GM04503 (cell line): ENCODE measurements at places on chromosomes 1 and 21.

DNA sequence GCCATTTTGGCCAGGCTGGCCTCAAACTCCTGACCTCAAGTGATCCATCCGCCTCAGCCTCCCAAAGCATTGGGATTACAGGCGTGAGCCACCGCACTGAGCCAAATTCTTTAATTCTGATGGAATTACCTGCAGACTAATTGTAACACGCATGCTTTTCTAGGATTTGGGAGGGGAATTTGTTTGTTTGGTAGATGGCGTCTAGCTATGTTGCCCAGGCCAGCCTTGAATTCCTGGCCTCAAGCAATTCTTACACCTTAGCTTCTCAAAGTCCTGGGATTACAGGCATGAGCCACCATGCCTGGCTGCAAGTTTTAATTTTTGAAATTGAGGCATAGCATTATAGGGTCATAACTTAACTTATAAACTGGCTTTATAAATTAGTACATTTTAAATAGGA is 18.6 kb downstream of the RTCA start:
- no peak for DNase-seq

DNA sequence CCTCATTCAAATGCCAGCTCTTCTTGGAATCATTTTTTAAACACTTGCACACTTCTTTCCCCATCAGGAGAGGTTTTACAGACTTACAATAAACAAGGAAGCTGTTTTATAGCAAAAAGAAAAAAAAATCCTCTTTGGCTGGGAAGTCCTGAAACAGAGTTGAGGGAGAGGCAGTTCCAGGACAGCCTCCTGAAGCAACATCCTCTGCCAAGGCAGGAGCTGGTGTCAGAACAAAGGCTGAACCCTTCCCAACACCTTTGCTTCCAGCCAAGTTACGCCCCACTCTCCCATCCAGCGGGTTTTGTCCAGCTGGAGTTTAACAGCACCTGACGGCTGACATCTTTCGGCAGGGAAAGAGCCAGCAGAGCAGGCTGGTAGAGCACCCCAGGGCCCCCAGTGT is 287.8 kb downstream of the RRAGC start:
- no peak for DNase-seq

- DNase-seq: no peak
These were observed 324.1 kb upstream of the ADAMTS5 start for GRCh38 chr21:27291006-27291405.

GRCh38 chr1:36442337-36442736 is 7.9 kb downstream of the OSCP1 start:
- DNase-seq: no peak

DNA sequence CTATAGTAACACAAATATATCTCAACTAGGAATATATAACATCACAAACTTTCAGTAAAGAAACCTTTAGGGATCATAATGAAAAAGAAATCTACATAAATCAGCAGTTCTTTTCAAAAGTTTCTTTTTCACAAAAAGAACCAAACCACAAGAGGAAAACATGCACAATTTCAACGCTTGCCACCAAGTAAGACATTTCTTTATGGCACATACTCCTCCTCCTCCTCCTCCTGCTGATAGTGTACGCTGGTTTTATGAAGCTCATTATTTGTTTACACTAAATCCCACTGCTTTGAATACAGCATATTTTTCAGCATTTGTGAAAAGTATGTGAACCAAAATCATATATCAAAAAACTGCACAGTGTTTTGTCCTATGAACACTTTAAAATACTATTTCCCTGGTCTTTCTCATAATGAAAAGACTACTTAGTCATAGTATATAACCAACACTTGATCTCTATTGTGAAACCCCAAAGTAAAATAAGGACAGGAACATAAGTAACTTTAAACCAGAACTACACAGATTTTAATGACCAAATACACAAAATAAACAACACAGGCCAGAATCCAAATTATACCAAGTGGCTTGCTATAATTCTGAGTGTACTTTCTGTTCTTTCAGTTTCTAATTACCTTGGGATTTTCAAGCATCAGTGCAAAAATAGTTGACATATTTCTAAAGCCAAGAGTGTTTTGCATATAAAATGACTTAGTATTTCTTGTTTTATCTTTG is 184.2 kb downstream of the EIF4G3 start:
- DNase-seq: no peak

- no peak for DNase-seq
These were observed 727.8 kb upstream of the ADAMTS5 start for GRCh38 chr21:27694667-27695066.

GRCh38 chr1:230352537-230352936 is 73.6 kb downstream of the PGBD5 start:
- DNase-seq: no peak

GRCh38 chr1:207826557-207827487 is 75.0 kb downstream of the CD46 start:
- no peak for DNase-seq

DNA sequence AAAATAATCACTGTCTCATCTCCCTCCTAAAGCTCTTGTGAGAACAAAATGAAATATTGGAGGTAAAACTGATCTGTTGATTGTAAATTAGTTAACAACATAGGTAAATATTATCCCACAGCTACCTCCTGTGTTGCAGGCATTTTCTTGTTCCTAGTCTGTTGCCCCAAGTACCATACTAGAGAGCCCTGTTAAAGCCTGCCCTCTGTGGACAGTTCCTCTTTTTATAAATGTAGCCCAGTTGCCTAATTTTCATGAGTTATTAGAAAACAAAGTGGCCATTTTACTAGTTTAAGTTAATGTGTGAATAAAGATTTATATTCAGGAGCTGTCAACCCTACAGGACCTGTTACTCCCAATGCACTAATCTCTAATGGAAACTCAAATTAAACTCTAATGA is 180.0 kb upstream of the KCND3 start:
- DNase-seq: no peak

DNA sequence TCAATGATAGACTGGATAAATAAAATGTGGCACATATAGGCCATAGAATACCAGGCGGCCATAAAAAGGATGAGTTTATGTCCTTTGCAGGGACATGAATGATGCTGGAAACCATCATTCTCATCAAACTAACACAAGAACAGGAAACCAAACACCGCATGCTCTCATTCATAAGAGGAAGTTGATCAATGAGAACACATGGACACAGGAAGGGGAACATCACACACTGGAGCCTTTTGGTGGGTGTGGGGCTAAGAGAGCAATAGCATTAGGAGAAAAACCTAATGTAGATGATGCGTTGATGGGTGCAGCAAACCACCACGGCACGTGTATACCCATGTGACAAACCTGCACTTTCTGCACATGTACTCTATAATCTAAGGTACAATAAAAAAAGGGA is 883.4 kb upstream of the PRMT6 start:
- DNase-seq: no peak

DNA sequence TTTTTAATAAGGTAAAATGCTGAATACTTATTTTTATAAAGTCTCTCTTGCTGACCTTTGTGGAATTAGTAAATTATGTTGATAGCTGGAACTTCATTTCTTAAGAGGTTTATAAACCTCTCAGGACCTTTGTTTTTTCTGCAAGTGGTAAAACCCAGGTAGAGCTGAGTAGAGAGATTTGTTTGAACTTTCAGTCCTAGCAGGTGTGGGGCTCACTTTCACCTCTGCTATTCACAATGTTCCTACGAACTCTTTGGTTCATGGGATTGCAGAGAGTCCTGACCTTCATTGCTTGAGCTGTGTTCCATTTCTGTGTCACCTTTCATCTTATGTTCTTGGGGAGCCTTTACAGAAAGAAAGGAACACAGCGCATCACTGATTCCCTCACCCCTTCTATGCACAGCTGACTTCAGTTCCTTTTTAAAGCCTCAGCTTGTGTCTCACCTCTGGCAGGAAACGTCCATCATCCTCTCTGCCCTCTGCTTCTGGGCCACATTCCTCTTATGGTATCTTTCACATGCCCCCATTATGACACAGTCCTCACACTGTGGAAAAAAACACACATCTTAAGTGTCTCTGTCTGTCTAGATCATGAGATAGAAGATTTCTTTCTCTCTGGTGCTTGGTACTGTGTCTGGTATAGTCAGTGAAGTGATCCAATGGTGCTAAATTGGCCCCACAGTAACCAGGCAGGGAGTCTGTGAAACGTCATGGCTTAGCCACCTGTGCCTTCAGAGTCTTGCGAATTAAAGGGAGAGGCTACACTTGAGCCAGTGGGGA is 262.5 kb upstream of the B3GALT2 start:
- DNase-seq: no peak

DNA sequence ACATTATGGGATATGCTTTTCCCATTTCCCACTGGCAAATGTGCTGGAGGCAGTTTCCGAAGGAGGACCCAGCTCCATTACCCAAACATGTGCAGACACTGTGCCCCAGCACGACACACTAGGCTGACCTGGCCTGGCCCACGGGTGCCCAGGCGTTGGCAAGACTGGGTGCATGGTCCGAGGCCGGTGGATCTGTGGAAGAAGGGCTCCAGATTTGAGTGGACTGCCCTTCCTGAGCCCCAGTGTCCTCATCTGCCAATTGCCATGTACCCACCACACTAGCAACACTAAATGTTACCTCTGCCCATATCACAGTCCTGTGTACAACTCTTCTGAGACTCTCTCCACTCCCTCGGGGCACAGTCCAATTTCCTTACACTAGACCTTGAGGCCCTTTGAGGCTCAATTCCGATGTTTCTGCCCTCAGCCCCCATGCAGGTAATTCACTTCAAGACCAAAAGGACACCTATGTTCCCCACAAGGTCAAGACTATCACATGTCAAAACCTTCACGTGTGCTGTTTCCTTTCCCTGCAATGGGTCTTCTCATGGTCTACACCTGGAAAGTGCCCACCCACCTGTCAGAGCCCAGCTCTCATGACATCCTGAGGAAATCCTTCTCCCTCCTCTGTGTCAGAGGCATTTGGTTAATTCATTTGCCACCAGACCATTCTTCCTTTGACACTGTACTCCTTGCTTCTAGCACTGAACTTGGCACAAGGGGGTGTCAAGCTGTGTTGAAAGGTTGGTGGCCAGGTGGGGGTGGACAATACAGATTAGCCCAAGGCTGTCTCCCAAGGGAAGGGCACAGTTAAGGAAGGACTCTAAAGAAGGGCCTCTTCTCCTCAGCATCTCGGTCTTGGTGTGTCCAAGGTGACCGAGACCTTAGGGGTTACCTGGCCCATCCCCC is 124.9 kb downstream of the DMRTB1 start:
- DNase-seq: no peak

GRCh38 chr1:230429067-230429735 is 3.1 kb upstream of the PGBD5 start:
- DNase-seq: no peak

- DNase-seq: no peak
These were observed 325.8 kb downstream of the MATN1 start for GRCh38 chr1:30397576-30397975.

DNA sequence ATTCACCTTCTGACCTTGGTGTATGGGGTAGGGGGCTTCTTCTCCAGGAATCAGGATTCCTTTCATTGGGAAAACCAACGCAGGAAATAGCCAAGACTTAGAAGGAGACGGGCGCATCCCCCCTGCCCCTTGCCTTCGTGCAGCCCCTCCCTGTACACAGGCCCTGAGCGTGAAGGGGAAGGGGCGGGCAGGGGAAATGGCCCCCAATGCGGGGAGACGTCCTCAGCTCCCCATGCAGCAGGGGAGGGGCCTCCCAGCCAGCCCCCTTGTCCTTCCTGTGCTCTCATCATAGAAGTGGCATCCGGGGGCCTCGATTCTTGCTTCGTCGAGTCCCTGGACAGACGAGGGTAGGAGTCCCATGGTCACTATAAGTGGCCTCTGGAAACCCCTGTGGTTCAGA is 116.9 kb downstream of the AJAP1 start:
- no peak for DNase-seq

GRCh38 chr1:211589782-211590721 is 11.1 kb upstream of the SLC30A1 start:
- DNase-seq: no peak
